ENCODE measurements at places on chromosomes 1 and 21. TPM values are rescaled to one million over a fixed set of nuclear protein-coding genes. Genes with fewer than 3 reads are reported as not detected.

The SYCP1 gene
- polyA plus RNA-seq = not detected

The LINGO4 gene
- polyA plus RNA-seq = not detected

The ARHGEF2 gene
- polyA plus RNA-seq = 95.7 TPM

The CAMK1G gene
- polyA plus RNA-seq = not detected

The CDC42BPA gene
- 27.0 TPM for polyA plus RNA-seq

The AGMAT gene
- polyA plus RNA-seq = not detected

The CDA gene
- polyA plus RNA-seq = not detected
